ENCODE measurements at places on chromosomes 2 and 18. TPM values are rescaled to one million over a fixed set of nuclear protein-coding genes. Genes with fewer than 3 reads are reported as not detected.

- DNase-seq = no peak
These were observed 27.6 kb downstream of the STK17B start for GRCh38 chr2:196143730-196144131.

DNA sequence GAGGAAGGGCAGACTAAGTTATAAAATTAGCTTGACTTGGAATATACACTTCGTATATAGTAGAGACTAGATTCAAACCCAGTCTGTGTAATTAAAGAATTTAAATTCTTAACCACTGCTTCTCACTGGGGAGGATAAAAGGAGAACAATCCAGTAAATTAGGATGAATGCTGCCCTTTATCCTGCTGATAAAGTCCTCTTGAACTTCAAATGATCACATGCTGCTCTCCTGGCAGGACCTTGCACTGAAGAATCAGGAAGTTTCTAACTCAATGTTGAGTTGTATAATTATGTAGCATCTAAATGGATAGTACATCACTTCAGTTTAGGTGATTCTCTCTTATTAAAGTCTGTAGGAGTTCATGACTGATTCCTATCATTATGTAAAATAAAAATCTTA is 1179.7 kb downstream of the DSC3 start:
- no peak for DNase-seq

- DNase-seq = no peak
These were observed 81.0 kb upstream of the EPAS1 start for GRCh38 chr2:46216213-46216612.

GRCh38 chr2:189150033-189150432 is 29.5 kb downstream of the COL5A2 start:
- no peak for DNase-seq

GRCh38 chr2:190640117-190640516 is 8.8 kb upstream of the NAB1 start:
- no peak for DNase-seq

DNA sequence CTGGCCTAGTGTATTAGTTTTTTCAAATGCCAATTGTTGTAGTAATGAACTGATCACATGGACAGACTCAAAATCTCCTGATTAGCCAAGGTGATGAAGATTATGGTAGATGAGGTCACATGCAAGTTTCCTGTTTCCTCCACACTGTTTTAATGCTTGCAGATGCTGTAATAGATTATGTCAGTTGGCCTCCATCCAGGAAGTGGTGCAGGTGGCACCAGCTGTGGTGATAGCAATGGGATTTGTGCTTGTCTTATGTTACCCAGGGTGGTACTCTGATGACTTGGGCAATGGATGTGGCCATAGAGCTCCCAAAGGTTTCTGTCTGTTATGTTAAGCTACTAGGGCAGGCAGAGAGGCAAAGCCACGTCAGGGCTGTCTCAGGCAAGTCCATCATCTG is 332.9 kb upstream of the DDX18 start:
- DNase-seq = no peak

Gene GRHL1
- total RNA-seq = 5.5 TPM

Gene MZT2A
- total RNA-seq = 324 TPM
